ENCODE measurements at places on chromosomes 7 and 10. TPM values are rescaled to one million over a fixed set of nuclear protein-coding genes. Genes with fewer than 3 reads are reported as not detected.

CABCOCO1 gene
- total RNA-seq: not detected

ASNS gene
- 161 TPM for total RNA-seq

OPN4 gene
- not detected for total RNA-seq

BMPR1A gene
- 32.6 TPM for total RNA-seq

ZNF467 gene
- total RNA-seq: 3.5 TPM

PILRA gene
- not detected for total RNA-seq

PSD gene
- under 0.01 TPM for total RNA-seq

VWDE gene
- 3.6 TPM for total RNA-seq

SPDYE2 gene
- not detected for total RNA-seq

CFAP70 gene
- 0.79 TPM for total RNA-seq

CD36 gene
- total RNA-seq: 1.3 TPM

HIBADH gene
- 39.0 TPM for total RNA-seq

MRPS17 gene
- total RNA-seq: 32.4 TPM

C10orf143 gene
- total RNA-seq: 0.26 TPM

ZP3 gene
- 12.8 TPM for total RNA-seq

JAZF1 gene
- total RNA-seq: 1.1 TPM

PDE6C gene
- not detected for total RNA-seq

GPR141 gene
- total RNA-seq: 0.26 TPM

FBXO24 gene
- total RNA-seq: 0.53 TPM

PGAM2 gene
- total RNA-seq: 0.53 TPM

NUDT13 gene
- total RNA-seq: 0.64 TPM

OR2A42 gene
- total RNA-seq: not detected

ADIRF gene
- 25.3 TPM for total RNA-seq

HOXA9 gene
- total RNA-seq: not detected

AS3MT gene
- total RNA-seq: 2.1 TPM

LIPN gene
- not detected for total RNA-seq

NFE2L3 gene
- total RNA-seq: 5.8 TPM

EBF3 gene
- total RNA-seq: 0.26 TPM

PMPCB gene
- 48.7 TPM for total RNA-seq

MCM7 gene
- 46.1 TPM for total RNA-seq

SSC4D gene
- total RNA-seq: 1.3 TPM

FAM13C gene
- total RNA-seq: under 0.01 TPM

TMEM130 gene
- not detected for total RNA-seq

Measured in bronchial epithelial cell (primary cell).